Endothelial cell of umbilical vein (primary cell): ENCODE measurements at places on chromosomes 1 and 21. TPM values are rescaled to one million over a fixed set of nuclear protein-coding genes. Genes with fewer than 3 reads are reported as not detected.

GRCh38 chr21:41161428-41161827 is 6.5 kb upstream of the BACE2 start:
- no peaks in the 10 kb centered on the region for H3K27me3 ChIP-seq
- H3K36me3 ChIP-seq: no peaks in the 10 kb centered on the region
- no peak for DNase-seq
- no peak overlapping the region for H3K27ac ChIP-seq
- H3K4me3 ChIP-seq: no peak overlapping the region

- no peak for DNase-seq
- no peaks in the 10 kb centered on the region for H3K4me1 ChIP-seq
- no peaks in the 10 kb centered on the region for H3K36me3 ChIP-seq
- no peaks in the 10 kb centered on the region for H3K27me3 ChIP-seq
- no peak overlapping the region for H3K4me3 ChIP-seq
These were observed 30.1 kb upstream of the LAMC2 start for GRCh38 chr1:183155939-183156338.

DNA sequence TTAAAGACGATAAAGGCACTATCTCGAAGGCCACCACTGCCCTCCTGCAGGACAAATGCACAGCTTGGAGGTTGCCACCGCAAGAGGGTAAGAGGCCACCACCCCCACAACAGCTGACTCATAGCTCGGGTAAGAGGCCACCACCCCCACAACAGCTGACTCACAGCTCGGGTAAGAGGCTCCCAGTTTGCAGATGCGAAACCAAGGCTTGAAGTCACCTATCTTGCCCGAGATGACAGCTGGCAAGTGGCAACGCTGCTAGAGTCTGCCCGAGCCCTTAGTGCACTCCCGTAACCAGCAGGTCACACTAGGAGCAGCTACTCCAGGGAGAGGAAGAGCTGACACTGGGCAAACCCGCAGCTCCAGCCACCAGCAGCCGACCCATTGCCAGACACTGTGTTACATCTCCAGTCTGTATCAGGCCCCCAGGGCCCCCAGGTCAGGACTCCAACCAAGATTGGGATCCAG is 17.1 kb upstream of the SPSB1 start:
- H3K4me1 ChIP-seq: peaks cover 13% of the 10 kb centered on the region
- H3K27me3 ChIP-seq: no peaks in the 10 kb centered on the region
- no peaks in the 10 kb centered on the region for H3K36me3 ChIP-seq
- peak; percentile 63 for DNase-seq

GRCh38 chr1:228348708-228349467 is 57.7 kb downstream of the TRIM11 start:
- H3K27me3 ChIP-seq: no peaks in the 10 kb centered on the region
- H3K4me1 ChIP-seq: no peaks in the 10 kb centered on the region
- no peak overlapping the region for H3K4me3 ChIP-seq
- no peak overlapping the region for H3K27ac ChIP-seq
- no peaks in the 10 kb centered on the region for H3K36me3 ChIP-seq

DNA sequence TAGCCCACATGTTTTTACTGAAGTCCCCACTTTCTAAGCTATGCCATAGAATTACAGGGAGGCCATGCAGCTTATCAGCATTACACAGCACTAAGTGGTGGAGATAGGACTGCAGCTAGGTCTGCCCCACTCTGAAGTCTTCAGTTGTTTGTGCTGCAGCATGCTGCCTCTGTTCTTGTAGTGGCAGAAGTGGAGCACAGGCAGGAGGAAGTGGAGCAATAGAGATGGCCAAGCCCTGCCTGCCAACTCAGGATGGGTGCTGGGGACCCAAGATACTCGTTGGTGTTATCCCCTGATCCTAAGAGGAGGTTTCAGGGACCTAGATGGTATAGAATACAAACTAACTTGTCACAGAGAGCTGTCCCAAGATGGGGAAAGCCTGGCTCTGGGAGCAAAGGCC is 12.9 kb downstream of the MRPL37 start:
- peaks cover under 1% of the 10 kb centered on the region for H3K4me1 ChIP-seq
- H3K27me3 ChIP-seq: no peaks in the 10 kb centered on the region
- no peak overlapping the region for H3K4me3 ChIP-seq
- peaks cover 37% of the 10 kb centered on the region for H3K36me3 ChIP-seq

DNA sequence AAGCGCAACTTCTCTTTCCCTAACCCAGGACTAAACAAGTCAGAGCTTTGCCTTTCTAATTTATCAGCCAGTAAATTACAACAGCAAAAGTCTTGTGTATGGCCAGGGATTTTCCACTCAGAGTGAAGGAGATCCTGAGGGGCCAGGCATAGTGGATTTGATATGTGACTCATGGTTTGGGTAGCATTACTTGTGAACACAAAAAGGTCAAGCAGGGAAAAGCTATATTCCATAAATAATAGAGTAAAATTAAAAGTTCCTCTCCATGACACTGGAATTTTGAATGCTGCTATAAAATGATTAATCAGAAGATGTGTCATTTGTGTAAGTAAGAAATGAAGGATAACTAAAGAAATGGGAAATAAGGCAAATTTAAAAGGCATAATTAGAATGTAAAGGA is 284.8 kb downstream of the HLX start:
- no peaks in the 10 kb centered on the region for H3K27me3 ChIP-seq
- peaks cover 42% of the 10 kb centered on the region for H3K4me1 ChIP-seq
- H3K36me3 ChIP-seq: no peaks in the 10 kb centered on the region
- DNase-seq: peak; percentile 71

- no peaks in the 10 kb centered on the region for H3K36me3 ChIP-seq
- no peak overlapping the region for H3K27ac ChIP-seq
- H3K4me1 ChIP-seq: peaks cover 10% of the 10 kb centered on the region
- no peak overlapping the region for H3K4me3 ChIP-seq
- DNase-seq: no peak
These were observed 6.3 kb upstream of the CAMSAP2 start for GRCh38 chr1:200732438-200732837.

DNA sequence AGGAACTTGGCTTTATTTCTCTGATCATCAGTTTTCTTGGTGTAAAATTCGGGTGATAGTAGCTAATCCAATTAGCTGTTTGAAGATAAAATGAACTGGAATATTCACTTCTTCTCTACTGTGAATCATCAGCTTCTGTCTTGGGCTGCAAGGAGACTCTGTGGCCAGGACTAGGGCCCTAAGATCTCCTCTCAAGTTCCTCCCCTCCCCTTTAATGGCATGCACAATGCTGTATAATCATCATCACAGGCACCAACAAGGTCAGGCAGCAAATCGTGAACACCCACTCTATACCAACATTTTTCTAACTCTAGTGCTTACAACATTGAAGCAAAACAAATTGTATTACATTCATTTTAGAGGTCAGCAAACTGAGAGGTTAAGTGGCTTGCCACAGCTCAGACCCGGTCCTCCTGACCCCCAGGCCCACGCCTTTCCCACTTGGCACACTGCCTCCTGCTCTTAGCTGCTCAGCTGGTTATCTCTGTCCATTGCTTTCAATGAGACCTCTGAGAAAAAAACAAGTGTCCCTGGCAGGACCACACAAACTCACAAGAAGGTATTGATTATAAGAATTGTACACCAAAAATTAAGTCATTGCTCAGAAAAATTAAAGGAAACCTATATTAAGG is 31.8 kb downstream of the LRRC52 start:
- H3K4me1 ChIP-seq: no peaks in the 10 kb centered on the region
- H3K36me3 ChIP-seq: no peaks in the 10 kb centered on the region
- DNase-seq: no peak
- H3K27ac ChIP-seq: no peak overlapping the region
- peaks cover 2% of the 10 kb centered on the region for H3K27me3 ChIP-seq
- H3K4me3 ChIP-seq: no peak overlapping the region

DNA sequence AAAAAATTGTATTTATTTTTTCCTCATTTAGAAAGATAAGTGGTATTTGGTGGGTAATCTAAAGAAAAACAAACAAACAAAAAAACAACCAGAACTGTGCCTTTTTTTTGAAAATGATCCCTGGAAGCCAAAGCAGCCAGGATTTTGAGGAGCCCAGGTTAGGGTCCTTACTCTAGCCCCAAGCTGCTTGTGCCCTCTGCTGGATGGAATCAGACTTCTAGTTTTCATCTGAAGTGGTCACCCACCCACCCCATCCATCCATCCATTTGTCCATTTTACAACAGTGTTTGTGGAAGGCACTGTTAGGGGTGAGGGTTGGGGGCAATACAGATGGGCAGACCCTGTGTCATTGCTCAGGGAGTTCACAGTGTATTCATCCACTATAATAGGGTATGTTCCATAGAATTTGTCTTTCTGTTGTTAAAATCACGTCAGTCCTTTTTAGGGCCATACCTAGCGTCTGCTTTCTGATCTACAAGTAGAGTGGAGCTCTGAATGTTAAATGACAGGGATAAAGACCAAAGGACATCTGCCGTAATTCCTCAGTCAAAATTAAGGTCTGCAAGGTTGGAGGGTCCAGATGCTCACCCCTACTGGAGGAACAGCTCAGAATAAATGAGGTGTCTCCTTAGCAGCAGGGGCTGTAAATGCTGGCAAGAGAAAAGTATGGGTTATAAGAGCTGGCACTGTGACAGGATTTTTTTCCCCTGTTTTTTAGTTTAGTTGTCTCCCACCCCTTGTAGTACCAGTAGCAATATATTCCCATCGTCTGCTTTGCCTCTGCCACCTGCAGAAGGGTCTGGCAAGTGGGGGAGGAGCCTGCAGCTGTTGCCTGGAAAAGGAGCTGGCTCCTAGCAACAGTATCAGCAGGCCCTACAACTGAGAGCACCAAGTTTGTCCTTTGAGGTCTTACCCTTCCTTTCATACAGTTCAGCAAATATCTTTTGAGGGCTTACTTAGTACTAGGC is 3.2 kb downstream of the LRRC42 start:
- no peaks in the 10 kb centered on the region for H3K27me3 ChIP-seq
- H3K27ac ChIP-seq: no peak overlapping the region
- peaks cover 20% of the 10 kb centered on the region for H3K4me1 ChIP-seq
- DNase-seq: peak; percentile 33
- peaks cover 11% of the 10 kb centered on the region for H3K36me3 ChIP-seq

DNA sequence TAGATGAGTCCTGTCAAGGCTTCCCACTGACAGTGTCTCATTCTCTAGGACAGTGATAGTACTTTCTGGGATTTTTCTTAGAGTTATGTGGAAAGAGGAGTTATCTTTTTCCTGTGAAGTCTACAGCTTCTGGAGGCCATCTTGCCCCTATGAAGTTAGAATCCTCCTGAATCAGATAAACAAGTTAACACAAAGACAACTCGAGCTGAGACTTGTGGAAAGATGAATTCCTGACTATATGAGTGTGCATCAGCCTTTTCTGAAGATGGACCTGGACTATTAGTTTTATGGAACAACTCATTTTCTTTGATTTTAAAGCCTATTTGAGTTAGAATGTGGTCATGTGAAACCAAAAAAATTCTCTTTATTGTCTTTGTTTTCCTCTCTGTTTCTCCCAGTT is 290.9 kb downstream of the LRRIQ3 start:
- H3K4me3 ChIP-seq: no peak overlapping the region
- no peak for DNase-seq
- no peaks in the 10 kb centered on the region for H3K27me3 ChIP-seq

DNA sequence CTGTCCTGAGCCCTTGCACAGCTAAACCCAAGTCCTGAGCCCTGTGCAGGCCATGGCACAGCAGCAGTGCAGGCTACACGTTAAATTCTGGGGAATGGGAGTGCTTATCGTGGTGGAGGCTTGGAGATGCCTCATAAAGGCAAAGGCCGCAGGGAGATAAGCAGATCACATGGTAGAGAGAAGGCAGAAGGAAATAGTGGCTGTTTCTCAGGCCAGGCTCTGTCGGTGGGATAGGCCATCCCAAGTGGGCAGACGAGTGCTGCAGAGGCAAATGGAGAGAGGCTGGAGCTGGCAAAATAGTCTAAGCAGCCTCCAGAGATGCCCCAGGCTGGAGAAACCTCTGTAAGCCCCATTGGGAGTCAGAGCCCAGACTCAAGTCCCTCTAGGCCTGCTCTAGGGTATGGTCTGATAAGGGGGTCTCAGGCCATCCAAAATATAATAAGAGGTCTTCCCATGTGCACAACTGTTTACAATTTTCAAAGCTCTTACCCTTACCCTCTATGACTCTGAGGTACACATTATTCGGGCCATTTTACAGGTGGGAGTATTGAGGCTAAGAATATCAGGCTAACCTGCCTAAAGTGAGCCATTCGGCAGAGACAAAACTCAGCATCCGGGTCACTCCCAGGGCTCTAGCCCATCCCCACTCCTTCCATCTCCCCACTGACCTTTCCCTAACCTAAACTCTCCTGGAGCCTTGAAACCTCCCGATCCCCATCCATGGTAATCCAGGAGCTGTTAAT is 79.6 kb downstream of the NKAIN1 start:
- H3K27ac ChIP-seq: no peak overlapping the region
- no peaks in the 10 kb centered on the region for H3K27me3 ChIP-seq
- DNase-seq: no peak

GRCh38 chr1:8517661-8518489 is 200.0 kb downstream of the SLC45A1 start:
- H3K27me3 ChIP-seq: no peaks in the 10 kb centered on the region
- no peak overlapping the region for H3K27ac ChIP-seq
- no peak overlapping the region for H3K4me3 ChIP-seq
- H3K4me1 ChIP-seq: no peaks in the 10 kb centered on the region

DNA sequence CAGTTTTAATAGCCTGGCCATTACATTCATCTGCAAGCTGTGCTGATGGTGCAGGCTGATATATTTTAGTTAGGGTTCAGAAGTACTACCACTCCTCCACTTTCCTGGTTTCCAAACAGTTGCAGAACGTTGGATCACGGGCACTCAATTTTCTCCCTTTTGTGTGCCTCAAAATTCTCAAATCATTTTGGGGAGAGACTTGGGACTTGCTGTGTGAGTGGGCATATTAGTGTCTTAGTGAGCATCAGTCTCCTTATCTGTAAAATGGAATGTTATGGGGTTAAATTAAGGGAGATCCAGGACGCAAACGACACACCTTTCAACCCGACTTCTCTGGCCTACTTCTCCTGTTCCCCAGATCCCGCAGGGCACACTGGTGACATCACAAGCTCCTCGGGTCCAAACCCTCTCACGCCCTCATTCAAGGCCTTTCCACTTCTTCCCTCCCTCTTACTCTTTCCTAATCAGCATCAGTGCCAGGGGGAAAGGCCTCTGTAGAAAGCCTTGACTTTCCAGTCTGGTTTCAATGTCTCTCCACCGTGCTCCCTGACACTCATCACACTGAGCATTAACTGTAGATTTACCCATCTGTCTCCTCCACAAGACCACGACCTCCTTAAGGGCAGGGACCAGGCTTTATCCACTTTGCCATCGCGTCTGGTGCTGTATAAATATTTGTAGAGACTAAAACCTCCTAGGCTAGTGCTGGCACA is 1.2 kb downstream of the PIGP start:
- no peaks in the 10 kb centered on the region for H3K27me3 ChIP-seq
- peak overlapping the region; percentile 88 for H3K4me3 ChIP-seq
- H3K36me3 ChIP-seq: no peaks in the 10 kb centered on the region
- DNase-seq: peak; percentile 69
- H3K4me1 ChIP-seq: peaks cover 17% of the 10 kb centered on the region

Gene DYRK1A
- total RNA-seq: 51.8 TPM in 2 replicates

Gene BMP8A
- total RNA-seq: 0.44 TPM in 1 of 2 replicates, not detected in the other

Gene MARCKSL1
- total RNA-seq: 249 and 265 TPM in 2 replicates

Gene OLIG2
- not detected in 2 replicates for total RNA-seq

Gene PLCH2
- total RNA-seq: 0.31 and 0.32 TPM in 2 replicates

Gene FCRL3
- not detected in 2 replicates for total RNA-seq

Gene TRIM45
- total RNA-seq: 2.9 and 3.3 TPM in 2 replicates

Gene FCGR3B
- not detected in 2 replicates for total RNA-seq
